Coronary artery (tissue), 2 donors: ENCODE measurements at places on chromosomes 11 and 22.

DNA sequence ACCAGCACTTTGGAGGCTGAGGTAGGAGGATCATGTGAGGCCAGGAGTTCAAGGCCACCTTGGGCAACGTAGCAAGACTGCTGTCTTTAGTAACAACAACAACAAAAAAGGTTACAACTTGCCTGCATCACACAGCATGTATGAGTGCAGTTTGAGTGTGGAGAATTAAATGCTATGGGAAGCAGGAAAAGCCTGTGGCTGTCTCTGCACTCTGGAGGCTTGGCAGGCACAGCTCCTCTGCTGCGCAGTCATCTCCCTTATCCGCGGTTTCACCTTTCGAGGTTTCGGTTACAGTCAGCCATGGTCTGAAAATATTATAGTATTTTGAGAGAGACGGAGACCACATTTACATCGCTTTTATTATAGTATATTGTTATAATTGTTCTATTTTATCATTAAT is 2.9 kb downstream of the MICAL2 start:
- no peak for DNase-seq

- DNase-seq: no peak
Measured at GRCh38 chr11:115469361-115469760, 34.9 kb downstream of the CADM1 start.

DNA sequence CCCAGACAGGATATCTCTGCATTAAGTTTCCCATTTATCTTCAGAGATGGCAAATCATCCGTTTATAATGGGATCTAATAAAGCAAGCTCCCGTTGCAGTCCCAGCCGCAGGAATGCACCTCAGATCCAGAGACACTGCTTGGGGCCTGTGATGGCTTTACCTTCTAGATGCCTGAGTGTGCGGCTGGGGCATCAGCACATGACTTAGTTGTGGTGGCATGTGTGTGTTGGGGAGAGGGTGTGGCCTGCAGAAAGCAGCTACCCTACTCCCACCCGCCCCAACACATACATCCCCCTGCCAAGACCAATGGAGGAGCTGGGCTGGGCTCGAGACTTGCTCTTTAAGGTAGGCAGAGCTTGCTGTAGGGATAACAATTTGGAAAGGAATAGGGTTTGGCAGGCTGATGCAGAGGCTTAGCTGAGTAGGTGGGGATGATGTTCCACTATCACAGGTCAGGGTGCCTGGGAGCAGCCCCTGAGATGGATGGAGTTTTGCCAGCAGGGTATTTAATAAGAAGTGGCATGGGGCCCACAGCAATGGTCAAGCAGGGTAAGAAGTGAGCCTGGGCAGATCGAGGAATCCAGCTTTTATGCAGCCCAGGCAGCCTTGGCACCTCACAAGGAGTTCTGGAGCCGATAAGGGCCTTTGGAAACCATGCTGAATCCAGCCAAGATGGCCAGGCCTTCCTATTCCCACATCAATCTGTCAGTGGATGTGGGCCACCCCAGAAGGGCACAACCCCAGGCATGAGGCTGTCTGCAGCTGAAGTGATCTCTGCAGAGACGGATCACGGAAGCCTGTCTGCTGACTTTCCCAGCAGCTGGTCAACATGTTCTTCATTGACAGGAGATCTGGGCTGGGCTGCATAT is 601.3 kb downstream of the BUD13 start:
- peak; percentile 62 for DNase-seq

DNA sequence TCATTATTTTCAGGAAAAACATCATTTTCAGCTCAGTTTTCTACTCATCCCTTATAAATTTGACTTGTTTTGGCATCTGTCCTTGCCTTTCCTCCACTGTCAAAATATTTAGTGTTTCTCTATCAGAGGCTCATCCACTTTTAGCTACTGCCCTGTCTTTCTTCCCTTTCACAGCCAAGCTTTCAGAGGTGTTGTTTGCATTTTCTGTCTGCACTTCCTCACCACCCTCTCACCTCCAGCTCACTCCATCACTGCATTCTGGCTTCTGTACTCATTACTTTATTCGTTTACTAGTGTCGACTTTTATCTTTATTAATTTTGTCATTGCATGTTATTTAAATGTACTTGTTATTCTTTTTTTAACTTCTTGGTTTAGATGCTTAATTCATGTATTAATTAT is 26.7 kb upstream of the NNMT start:
- DNase-seq: peak; percentile 21

GRCh38 chr11:33540946-33541915 is 159.4 kb downstream of the C11orf91 start:
- DNase-seq: no peak

DNA sequence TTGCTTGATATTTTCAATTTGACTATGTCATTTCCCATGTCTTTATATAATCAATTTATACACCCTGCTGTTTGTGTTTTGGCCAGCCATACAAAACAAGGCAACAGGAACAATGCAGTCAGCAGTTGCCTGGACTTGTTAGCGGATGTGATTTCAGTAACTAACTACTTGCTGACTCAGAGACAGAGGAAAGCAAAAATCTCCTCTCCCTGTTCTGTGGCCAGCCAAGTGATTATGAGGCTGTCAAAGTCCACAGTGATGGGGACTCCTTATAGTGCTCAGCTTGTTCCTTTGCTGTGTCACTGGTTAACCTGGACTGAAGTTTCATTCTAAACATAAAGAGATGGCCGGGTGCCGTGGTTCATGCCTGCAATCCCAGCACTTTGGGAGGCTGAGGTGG is 32.6 kb upstream of the APLP2 start:
- DNase-seq: no peak

DNA sequence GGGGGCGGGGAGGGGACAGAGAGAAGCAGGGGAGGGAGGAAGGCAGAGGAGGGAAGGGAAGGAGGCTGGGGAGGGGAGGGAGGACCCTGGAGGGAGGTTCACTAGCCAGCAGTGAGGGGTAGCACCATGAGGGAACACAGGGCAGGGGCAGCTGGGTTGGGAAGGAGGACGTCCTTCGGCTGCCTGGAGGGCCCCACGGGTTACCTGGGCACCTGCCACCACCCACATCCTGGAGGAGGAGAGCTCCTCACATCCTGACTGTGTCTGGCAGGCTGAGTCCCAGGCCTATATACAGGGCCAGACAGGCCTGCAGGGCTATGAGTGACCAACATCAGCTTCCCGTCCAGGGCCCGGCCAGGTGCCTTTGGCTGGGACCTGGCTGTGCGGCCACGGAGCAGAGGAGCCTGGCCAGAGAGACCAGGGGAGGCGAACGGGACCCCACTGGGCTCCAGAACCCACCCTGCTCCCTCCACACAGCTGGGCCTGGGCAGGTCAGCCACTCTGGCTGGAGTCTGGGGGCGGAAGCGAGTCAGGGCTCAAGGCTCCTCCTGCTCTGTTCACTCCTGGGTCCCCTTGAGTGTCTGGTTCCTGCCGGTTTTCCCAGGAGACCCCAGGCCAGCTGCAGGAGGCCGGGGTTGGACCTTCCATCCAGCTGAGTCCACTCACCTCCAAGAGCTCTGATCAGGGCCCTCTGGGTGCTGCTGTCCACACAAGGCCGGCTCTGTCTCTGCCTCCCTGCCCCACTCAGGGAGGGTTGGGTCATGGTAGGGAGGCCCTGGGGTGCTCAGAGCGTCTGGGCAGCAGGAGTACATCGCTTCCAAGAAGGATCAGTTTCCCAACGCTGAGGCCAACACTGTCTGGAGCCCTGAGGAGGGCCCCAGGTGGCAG is 677.7 kb downstream of the BRD1 start:
- DNase-seq: no peak

DNA sequence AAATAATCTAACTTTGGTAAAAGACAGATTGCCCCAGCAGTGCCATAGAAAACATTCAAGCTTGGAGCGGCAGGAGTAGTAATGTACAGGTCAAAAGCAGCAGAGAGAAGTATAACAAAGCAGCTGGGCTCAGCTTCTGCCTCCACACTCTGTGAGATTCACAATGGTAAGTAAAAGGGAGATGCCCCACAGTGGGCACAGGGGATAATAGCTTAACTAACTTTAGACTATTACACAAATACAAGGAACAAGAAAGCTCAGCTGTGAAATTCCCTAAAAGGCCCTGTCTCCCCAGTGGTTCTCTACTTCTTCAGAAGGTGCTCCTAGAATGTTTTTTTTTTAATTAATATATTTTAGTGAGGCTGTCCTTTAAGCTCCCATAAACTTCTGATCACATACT is 28.0 kb downstream of the RDX start:
- no peak for DNase-seq

DNA sequence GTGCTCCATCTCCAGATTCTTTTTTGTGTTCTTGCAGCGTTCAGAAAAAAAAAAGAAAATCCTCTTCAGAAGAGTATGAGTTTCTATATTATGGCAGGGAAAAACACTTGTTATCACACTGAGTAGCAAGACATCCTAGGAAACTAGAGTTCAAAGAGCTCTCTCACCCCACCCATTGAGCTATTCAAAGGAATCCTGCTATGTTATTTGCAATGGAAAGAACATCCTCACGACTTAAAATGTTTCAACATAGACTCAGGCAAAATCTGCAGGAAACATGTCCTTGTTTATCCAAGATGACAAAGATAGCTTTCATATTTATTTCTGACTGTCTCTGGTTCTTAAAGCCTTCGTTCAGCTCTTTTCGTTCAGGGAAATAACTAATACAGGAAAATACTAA is 331.6 kb upstream of the ANO5 start:
- DNase-seq: no peak

DNA sequence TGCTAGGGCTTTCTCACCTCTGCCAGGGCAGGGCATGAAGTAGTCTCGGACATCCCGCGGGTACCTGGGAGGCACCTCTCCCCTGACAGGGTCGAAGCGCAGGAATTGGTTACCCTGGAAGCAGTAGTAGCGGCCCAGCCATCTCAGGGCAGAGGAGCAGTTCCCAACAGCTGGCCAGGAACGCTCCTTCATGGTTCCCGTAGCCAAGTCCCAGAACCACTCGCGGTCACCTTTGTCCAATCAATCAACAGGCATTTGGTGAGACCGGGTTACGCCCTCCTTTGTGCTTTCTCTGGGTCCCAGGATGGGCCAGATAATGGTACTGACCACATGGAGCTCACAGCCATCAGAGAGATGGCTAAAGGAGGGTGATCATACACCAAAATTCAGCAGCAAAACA is 3.4 kb downstream of the HPX start:
- DNase-seq: no peak

DNA sequence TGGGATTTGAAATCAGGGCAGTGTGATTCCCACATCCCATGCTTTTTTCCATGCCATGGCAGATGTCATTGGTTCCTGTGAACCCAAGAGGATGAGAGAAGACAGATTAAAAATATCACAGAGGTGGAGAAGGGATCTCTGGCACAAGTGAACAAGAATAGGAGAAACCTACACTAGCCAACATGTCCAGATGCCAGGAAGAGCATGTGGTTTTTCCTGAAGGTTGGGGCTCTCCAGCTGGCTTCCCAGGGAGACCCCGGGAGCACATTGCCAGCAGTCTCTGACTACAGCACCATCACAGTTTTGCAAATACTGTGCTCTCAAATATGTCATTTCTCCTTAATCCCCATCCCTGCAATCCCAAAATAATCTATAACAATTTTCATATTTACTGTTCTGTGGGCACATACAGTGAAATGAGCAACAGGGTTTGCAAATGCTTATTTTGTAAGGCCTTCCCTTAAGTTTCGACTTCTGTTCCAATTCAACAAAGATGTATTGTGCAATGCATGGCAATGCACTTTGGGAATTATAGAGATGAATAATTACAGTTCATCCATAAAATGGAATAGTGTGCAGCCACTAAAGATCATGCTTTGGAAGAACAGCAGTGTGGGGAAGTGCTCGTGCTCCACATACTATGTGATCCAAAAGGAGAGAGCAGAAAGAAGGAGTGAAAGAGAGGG is 4.8 kb downstream of the ANKK1 start:
- DNase-seq: no peak

DNA sequence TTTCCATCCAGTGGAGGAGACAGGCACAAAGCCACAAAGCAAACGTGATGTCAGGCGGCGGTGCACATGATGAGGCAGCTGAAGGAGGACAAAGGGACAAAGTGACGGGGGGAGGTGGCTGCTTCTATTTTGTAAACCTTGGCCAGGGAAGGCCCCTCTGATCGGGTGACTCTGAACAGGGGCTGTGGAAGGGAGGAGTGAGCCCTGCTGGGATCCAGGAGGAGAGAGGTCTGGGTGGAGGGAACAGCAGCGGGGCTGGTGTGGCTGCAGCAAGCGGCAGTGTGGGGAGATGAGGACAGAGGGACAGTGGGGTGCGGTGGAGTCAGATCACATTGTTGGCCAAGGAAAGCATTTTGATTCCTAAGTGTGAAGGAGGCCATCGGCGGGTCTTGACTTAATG is 36.7 kb downstream of the SHISAL1 start:
- no peak for DNase-seq

- no peak for DNase-seq
Measured at GRCh38 chr22:25081409-25081824, 118.2 kb upstream of the CRYBB3 start.

- no peak for DNase-seq
Measured at GRCh38 chr11:118592616-118593367, 14.6 kb upstream of the PHLDB1 start.

DNA sequence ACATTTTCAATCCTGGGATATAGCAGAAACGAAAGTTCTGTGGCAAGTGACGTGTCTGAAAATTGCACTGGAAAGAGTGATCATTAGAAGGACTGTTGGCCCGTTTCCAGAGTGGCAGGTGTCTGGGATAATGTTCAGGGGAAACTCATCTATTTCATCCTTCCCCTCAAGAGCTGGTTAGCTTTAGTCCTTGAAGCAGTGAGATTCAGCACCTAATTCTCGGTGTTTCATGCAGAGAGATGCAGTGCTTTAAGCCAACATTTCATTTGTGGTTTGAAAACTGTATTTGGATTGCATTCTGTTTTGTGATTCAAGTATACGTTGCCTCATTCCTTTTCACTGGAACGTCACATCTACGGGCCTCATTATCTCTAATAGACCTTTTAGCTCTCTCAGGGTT is 205.0 kb upstream of the RAG2 start:
- no peak for DNase-seq

DNA sequence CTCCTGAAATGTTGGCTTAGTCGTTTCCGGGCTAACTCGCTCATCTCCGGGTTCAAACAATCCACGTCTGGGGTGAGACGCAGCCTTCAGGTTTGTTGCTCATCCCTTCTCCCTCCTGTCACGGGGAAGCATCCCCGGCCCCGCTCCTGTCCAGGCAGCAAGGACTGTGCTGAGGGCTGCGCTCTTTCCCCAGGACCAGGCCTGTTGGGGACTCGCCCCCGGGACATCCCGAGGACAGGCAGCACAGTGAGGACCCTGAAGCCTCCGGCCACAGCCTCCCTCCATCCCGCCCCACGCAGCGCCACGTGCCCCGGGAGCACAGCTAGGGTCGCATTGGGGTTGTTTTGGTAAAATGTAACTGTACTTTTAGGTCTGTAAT is 252.0 kb downstream of the BRD1 start:
- peak; percentile 68 for DNase-seq

GRCh38 chr11:116061322-116061721 is 557.1 kb upstream of the CADM1 start:
- no peak for DNase-seq

- DNase-seq: no peak
Measured at GRCh38 chr11:10444725-10445315, 10.2 kb upstream of the AMPD3 start.

GRCh38 chr22:25064894-25065560 is 112.5 kb downstream of the KIAA1671 start:
- no peak for DNase-seq

GRCh38 chr22:27775758-27776649 is 25.6 kb downstream of the MN1 start:
- DNase-seq: no peak

GRCh38 chr11:5767056-5767455 is 13.0 kb downstream of the OR52N4 start:
- no peak for DNase-seq

GRCh38 chr11:80838153-80838552 is 1397.3 kb upstream of the TENM4 start:
- no peak for DNase-seq
